ENCODE measurements at places on chromosomes 7 and 10. TPM values are rescaled to one million over a fixed set of nuclear protein-coding genes. Genes with fewer than 3 reads are reported as not detected.

The DPYSL4 gene
- total RNA-seq = 1.2 TPM

The AEBP1 gene
- total RNA-seq = 37.1 TPM

The BMPER gene
- total RNA-seq = not detected

The GIMAP8 gene
- 68.0 TPM for total RNA-seq

GRCh38 chr10:79243181-79244067, 103.8 kb upstream of the PPIF start:
- DNase-seq = no peak

- DNase-seq = no peak
Measured at GRCh38 chr10:62413652-62414051, 39.5 kb downstream of the ZNF365 start.

GRCh38 chr10:50382576-50383023, 131.3 kb upstream of the ASAH2 start:
- no peak for DNase-seq

- DNase-seq = no peak
Measured at GRCh38 chr10:73655990-73656298, at the start of gene SYNPO2L. Gene SYNPO2L, minus strand, starts transcription at chr10:73656029. Its CDS starts 107 bp downstream, at chr10:73655922.

DNA sequence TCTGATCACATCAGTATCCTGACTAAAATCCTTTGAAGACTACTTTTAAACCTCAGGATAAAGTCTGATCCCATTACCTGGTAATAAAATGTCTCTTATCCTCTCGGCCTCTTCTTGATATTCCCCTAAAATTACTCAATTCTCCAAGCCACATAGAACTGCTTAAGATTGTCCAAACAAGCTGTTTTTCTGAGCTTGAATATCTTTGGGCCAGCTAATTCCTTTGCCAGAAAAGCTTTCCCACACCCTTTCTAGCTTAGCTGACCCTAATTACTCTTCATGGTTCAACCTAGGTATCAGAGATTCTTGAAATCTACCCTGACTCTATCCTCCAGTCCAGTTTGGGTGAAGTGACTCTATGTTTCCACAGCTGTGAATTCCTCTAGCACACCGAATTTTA, 328.6 kb downstream of the CRPPA start:
- DNase-seq = no peak

DNA sequence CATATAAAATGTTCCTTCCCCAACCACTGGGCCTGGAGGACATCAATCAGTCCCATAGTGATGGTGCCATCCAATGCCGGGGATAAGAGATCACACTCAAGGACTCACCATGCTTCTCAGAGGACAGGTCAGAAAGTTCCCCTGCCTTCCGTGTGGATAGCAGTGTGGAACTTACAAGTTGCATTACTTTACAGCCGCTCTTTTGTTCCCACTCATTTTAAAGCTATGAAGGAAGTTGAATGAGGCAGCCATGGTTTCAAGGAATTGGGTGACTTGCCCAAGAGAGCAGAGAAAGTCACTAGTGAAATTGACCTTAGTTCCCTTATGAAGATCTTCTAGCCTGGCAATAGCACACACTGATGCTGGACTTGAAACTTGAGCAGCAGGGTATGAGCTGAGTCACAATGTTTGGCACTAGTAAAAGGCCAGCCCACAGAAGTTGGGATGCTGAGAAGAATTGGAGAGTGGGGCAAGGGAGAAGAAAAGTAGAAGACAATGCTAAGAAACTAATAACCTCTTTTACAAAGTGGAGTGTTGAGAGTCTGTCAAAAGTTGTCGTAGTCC, 78.7 kb downstream of the CXCL12 start:
- no peak for DNase-seq
